Activated effector memory CD4-positive, alpha-beta T cell treated with anti-CD3 and anti-CD28 coated beads, Interleukin-2, amount 50 U/mL, for 16 hours (primary cell): ENCODE measurements at places on chromosomes 13 and 19.
A peak's percentile ranks its signal among the peaks of the same experiment; 100 is the strongest.

GRCh38 chr13:103757361-103757760 is 691.1 kb upstream of the SLC10A2 start:
- DNase-seq, result no peak

DNA sequence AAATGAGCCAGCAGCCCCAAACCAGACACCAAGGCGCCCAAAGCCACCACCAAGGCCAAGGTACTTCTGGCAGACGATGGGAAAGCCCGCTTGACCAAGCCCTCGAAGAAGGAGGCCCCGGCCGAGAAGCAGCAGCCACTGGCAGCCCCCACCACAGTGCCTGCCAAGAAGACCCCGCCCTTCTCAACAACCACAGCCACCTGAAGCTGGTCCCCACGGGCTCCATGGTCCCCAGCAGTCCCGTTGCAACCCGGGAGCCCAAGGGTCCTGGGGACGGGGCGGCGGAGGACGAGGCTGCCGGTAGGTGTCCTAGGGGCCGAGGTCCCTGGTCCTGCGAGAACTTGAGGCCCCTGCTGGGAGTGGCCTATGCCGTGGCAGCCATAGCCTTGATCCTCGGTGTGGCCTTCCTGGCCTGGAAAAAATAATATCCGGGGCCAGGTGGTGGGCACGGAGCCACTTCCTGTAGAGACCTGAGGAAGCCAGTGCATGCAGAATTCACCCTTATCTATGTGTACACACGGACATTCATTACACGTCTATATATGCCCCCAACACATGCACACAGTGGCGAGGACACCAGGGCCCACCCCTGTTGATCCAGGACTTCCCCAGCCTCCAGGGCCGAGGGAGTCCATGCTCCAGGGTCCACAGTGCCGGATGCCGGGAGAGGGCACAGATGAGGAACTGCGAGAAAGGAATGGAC is 13.8 kb downstream of the C1QTNF9 start:
- DNase-seq, result no peak

- no peak for DNase-seq
Measured at GRCh38 chr13:110799246-110800236, 86.0 kb downstream of the ING1 start.

DNA sequence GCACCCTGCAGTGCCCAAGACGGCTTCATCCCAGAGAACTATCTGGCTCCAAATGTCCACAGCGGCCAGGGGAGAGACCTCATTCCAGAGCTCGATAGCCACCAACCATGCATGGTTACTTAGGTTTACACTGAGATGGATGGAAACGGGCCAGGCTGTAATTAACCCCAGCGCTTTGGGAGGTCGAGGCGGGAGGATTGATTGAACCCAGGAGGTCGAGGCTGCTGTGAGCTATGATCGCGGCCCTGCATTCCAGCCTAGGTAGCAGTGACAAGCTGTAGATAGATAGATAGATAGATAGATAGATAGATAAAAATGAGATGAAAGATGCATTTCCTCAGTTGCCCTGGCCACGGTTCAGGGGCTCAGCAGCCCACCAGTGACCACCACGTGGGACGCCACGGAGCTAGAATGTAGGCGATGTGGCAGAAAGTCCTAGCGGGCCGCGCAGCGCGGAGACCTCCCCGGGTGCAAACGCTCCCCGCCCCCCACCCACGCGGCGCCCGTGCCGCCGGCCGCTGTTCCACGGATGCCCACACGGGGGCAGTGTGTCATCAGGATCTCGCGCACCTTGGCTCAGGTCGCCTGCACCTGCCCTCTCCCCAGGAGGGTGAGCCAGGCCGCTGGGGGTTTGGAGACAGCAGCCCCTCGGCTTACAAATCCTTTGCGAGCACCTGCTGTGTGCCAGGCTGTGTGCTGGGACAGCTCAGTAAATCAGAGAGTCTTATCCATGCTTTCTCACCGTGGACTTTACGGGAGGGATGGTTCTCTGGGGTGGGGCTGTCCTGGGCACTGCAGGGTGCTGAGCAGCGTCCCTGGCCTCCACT is 13.5 kb upstream of the TLE5 start:
- DNase-seq, result peak; percentile 93

DNA sequence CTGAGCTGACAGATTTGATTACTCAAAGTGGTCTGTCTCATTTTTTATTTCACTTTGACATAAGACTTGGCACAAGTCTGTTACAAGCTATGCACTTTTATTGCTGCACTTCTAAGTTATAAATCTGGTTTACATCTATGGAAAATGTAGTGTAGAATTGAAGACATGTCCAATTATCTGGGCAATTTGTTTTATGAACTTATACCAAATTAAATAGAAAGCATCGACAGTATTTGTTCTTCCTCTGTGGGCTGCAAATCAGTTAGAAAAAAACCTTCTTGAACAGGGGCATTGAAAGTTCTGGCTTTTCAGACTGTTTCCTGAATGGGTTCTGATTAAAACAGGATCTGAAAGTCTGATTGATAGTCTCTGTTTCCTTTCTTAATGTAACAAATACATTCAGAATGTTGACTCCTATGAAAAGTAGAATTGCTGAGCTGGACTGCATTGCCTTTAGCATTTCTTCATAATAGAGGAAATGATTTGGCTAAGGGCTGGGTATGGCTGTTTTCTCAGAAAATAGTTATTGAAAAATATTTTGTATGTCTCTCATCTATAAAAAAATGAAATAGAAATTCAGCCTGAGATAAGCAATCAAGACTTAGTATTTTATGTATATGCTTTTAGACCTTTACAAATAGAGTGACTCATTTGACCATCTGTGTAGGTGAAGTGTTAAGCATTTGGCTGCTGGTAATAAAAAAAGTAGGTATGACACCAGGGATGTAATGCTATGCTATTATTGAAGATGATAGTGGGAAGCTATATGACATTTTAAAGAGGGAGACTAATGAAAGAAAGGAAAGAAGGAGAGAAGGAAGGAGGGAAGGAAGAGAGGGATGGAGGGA is 210.9 kb upstream of the SPRY2 start:
- DNase-seq, result no peak

- peak; percentile 74 for DNase-seq
Measured at GRCh38 chr19:13033819-13034611, 38.7 kb downstream of the NFIX start.

DNA sequence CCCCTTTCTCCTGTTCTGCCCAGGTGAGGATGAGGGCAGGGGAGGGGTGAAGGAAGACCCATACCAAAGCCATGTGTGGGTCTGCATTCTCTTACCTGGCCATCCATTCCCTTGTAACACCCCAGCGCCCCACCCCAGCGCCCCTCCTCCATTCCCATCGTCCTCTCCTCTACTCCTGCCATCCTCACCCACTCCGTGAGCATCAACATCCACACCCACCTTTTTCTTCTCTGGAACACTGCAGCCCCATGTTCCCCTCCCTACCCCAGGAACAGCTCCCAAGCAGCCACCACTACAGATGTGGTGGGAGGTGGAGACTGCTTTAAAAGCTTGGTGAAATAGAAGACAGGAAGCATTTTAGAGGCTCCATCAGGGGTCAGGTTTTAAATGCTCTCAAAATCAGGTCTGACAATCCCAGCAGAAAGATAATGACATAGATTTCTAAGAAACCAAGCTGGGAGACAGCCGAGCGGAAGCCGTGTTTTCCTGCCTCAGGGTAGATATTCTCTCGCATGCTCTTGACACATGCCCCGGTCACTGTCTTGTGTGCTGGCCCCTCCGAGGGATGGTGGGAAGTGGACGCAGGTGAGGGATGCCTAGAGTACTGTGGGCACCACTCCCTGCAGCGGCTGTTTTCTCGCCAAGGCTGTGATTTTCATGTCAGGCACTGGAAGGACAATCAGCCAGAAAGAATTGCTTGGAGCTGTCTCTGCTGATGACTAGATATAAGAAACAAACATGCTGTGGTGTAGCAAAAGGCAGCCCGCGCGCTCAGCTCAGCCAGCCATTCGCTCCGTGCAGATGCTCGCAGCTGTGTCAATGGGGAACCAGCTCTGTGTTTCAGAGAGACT is 9.8 kb downstream of the MEDAG start:
- DNase-seq, result no peak

- no peak for DNase-seq
Measured at GRCh38 chr13:60441761-60442160, 44.7 kb downstream of the TDRD3 start.

GRCh38 chr13:74187564-74187963 is 53.4 kb upstream of the KLF12 start:
- no peak for DNase-seq

DNA sequence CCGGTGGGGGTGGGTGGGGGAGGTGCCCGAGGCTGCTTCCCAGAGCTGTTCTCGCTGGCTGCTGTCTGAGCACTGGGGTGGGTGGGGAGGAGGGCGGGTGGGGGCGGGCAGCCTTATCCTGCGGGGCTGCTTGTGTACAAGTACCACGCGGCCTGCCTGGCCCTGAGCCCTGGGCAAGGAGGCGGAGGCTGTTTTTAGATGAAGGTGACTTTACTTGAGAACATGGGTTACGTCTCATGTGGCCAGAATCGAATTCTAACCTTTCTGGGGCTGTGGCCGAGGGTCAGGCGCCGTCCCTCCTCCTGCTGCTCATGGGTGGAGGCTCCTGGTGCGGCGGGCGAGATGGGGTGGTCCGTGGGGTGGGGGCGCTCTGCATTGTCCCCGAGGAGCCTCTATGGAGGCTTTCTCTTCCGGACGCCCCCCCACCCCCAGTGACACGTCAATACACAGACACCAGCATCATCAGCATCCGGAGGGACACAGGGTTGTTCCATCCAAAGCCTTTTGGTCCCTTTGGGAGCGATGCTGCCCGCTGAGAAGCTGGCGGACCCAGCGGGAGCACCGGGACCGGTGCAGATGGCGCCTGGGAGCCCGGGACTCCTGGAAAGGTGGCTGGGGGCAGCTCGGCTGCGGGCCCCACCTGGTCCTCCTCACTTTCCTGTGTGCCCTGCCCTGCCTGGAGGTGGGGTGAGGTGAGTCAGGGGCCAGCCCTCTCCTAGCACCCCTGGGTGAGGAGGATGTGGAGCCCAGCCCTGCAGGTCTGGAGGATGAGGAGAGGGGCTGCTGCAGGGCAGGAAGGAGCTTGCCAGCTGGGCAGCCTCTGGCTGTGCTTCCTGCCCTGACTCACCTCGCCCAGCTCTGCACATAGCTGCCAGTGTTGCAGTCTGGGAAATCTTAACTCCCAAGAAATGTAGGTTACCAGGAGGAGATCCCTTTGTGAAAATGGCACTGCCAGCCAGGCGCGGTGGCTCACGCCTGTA is 3.4 kb downstream of the BSG start:
- no peak for DNase-seq

- peak; percentile 94 for DNase-seq
Measured at GRCh38 chr19:1243768-1244692, 2.5 kb downstream of the ATP5F1D start.

GRCh38 chr13:84399320-84400085 is 517.2 kb upstream of the SLITRK1 start:
- DNase-seq, result no peak

DNA sequence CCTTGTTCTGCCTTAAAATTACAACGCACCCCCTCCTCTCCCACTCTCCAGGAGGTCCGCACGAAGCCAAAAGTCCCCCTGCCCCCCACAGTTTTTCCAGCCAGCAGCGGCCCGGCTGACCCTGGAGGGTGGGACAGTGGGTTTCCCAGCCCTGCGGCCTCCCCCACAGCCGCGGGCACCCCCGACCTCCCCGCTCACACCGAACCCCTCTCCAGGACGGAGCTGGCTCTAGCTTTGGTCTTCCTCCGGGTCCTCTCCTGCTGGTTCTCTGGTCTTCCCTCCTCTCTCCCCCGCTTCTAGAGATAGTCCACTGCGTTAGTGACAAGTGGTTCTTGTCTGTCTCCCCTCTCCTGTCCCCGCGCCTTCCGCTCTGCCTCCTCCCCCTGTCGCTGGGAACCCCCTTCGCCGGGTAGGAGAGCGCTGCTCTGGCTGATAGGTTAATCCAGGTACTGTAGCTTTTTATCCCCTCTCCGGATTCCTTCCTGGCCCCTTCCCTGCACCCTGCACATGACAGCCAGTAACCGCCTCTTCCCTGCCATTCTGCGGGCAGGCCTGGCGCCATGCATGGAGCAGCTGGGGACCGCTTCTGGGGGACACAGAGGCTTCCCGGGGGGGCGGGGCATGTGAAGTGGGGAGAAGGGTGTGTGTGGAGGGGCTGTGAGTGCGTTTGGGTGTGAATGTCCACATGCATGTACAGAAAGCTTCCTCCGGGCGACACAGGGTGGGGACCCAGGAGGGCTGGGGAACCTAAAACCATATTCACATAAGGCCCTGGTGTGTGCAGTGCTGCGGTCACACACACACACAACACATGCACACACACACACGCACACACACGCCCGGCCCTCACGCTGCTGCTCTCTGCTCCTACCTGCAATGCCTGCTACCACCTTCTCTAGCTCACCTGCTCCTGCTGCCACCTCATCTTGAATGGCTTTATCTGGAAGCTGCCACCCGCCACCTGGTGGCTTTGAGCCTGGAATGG is 17.2 kb downstream of the PRR36 start:
- no peak for DNase-seq

DNA sequence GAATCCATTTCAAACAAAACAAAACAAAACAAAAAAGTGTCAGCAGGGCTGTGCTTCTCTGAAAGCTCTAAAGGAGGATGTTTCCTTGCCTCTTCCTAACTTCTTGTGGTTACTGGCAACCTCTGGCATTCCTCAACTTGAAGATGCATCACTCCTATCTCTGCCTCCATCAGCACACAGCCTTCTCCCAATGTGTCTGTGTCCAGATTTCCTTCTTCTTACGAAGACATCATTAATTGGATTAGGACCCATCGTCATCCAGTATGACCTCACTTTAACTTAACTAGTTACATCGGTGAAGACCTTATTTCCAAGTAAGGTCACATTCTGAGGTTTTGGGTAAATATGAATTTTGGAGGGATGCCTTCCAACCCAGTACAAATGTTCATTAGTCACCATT is 33.8 kb upstream of the GTF2F2 start:
- DNase-seq, result no peak

DNA sequence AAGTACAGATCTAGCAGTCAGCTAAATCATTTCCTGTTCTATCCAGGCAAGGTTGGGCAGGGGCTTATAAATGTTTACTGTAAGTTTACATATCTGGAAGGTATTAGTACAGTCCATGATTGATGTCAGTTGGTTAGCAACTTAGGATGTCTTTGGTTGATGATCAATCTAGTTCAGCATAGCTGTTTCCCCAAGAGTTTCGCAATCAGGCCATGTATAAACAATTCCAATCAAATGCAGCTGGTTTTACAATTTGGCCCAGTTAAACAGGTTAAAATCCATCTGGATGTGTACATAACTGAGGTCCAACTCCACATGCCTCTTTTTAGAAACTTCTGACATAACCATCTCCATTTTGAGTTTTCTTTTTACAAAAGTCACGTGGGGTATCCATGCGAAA is 6.9 kb downstream of the ZNF221 start:
- no peak for DNase-seq

- DNase-seq, result peak; percentile 42
Measured at GRCh38 chr19:29549105-29550070, 23.6 kb downstream of the VSTM2B start.

- DNase-seq, result no peak
Measured at GRCh38 chr13:32737111-32737571, 150.9 kb downstream of the PDS5B start.

GRCh38 chr13:98520674-98521449 is 56.0 kb downstream of the STK24 start:
- no peak for DNase-seq
